ACHN (cell line): ENCODE measurements at places on chromosomes 11 and 22.
A peak's percentile ranks its signal among the peaks of the same experiment; 100 is the strongest.

DNA sequence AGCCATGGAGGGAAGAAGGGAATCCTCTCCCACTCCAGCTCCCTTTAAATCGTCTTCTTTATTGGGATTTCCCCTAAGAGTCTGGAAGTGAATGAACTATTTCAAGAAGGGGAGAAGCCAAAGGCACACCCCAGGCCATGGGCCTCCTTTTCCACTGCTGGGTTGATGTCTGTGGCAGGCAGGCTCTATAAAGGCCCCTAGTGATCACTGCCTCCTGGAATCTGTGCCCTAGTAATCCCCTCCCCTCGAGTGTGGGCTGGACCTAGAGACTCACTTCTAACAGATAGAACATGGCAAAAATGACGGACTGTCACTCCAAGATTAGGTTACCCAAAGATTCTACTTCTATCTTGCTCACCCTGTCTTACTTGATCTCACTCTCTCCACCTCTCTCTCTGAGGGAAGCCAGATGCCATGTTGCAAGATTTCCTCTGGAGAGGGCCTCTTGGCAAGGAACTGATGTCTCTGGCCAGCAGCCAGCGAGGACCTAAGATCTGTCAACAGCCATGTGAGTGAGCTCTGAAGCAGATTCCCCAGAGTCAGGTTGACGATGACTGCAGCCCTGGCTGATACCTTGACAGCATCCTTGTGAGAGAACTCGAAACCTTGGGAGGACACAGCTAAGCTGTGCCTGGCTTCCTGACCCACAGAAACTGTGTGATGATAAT lies 444.8 kb downstream of the SOX6 start:
- no peak for DNase-seq

GRCh38 chr11:70146299-70146698 lies 56.8 kb upstream of the FADD start:
- no peak for DNase-seq

GRCh38 chr11:71191201-71191600 lies 61.2 kb downstream of the SHANK2 start:
- no peak for DNase-seq

DNA sequence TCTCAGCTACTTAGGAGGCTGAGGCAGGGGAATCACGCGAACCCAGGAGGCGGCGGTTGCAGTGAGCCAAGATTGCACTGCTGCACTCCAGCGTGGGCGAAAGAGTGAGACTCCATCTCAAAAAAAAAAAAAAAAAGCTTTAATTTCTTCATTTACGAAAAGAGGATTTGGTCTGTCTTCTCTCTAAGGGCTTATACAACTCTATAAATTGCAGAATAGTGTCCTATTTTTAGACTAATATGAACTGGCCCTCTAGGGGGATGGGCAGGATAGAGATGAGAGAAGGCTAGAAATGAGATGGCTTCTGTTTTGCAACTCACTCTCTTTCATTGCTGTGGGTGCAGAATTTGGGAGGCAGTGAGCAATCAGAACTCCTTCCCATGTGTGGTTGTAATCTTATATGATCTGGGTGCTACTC lies 11.3 kb downstream of the MAML2 start:
- DNase-seq: no peak

DNA sequence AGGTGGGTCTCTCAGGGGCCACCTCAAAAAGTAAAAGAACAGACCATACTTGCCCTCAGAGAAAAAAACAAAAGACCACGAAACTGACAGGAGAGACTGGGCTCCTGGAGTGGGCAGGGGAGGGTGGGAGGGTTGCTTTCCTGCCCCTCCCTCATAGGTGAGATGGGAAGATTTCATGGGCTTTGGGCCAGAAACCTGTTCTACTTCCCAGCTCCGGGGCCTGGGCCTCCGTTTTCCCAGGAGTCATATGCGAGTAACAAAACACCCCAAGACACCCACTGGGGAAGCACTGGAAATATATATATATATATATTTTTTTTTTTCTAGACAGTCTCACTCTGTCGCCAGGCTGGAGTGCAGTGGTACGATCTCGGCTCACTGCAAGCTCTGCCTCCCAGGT lies 31.6 kb downstream of the TTLL1 start:
- no peak for DNase-seq

DNA sequence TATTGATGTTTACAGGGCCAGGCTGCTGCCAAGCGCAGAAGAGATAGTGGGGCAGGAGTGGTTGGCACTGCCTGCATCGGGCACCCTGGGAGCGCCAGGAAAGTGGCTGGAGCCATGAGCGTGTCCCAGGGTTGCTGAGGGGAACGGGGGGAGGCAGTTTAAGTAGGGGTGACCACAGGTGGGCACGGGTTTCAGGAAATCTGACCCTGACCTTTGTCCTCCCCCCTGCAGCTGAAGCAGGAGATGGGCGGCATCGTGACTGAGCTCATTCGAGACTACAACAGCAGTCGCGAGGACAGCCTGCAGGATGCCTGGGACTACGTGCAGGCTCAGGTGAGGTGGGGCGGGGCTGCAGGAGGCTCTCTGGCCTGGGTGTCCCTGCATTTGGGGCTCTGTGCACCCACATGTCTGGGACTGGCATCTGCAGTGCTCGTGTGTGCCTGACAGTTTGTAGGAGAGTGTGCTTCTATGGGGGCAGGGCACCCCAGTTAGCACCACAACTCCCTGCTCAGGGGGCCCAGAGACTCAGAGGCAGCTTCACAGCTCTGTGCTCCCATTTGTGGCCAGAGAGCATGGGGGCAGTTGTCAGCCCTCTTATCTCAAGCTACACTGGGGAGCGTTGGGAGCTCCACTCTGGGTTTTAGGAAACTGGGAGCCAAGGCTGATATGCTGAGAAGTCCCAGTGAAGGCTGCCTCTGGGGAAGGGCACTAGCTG lies 49.7 kb downstream of the CD82 start:
- DNase-seq: no peak

DNA sequence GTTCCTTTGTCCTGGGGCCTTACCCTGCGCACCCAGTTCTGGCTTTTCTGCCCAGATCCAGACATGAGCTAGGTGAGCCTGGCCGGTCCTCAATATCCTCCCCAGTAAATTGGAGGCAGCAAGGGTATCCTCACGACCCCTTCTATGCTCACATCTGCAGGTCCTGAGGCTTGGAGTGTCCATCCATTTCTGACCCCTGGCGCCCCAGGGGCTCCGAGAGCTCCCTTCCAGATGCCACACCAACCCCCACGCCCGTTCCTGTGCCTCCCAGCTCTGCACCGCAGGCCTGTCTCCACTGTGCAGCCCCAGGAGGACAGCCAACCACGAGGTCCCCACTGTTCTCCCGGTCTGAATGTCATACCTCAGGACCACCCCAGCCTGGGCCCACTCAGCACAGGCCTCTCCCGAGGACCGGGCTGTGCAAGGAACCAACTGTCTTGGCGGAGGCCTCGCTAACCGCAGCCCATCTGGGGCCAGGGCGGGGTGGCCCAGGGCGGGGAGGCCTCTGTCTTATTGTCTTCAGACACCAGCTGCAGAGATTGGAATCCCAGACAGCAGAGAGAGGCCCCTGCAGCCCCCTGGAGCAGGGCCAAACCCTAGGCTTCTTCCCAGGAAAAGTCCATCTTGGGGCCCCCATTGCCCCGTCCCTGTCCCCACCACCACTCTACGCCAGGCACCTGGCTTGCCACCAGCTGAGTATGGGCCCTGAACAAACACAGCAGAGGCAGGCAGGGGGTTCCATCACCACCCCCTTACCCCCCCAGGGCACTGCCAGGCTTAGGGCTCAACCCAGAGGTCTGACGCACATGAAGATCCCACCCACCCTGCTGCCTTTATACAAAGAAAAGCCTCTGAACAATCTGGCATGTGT lies 39.3 kb downstream of the ALX4 start:
- no peak for DNase-seq

GRCh38 chr11:134916421-134917213 lies 504.6 kb upstream of the B3GAT1 start:
- no peak for DNase-seq

DNA sequence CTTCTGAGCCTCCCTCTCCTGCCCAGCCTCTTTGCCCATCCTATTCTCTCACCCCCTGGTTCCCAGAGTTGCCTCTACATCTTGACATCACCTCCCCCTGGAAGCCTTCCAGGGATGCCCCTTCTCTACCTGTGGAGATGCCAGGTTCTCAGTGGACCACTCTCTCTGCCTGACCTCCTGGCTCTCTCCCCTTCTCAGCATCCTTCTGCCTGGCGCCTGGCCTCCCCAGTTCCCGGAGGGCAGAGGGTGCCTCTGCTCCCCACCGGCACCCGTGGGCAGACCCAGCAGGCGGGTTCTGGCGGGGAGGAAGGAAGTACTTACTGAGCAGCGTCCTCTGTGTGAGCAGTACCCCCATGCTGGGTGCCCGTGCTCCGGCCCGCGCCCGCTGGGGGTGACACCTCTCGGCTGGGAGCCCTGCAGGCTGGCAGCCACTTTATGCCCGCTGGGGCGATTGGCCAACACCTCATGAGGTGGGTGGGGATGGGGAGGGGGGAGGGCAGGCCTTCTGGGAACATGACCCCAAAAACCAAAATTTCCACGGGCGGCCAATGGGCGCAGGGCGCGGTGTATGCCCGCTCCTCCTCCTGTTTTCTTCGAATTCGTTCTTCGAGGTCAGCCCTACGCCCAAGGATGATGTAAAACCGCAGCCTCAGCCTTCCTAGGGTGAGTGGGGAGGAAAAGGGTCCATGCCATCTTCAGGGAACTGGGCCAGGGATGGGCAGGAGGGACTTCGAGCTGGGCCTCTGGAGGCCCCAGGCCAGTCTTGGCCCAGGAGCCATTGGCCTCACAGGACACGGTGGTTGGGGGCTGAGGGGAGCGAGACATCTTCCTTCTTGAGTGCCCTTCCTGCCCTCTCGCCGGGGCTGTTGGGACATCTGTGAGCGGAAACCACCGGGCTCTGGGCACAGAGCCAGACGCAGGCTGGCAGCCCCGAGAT lies at the start of gene OSM:
Gene OSM (minus strand): TSS at position 407 of the 937 bp plus-strand sequence. CDS start 52 bp downstream, at position 355.
- no peak for DNase-seq

- DNase-seq: no peak
Observed at GRCh38 chr22:43998679-43999264, 25.3 kb upstream of the PARVB start.

- DNase-seq: no peak
Observed at GRCh38 chr11:11980200-11980599, 28.2 kb downstream of the DKK3 start.

DNA sequence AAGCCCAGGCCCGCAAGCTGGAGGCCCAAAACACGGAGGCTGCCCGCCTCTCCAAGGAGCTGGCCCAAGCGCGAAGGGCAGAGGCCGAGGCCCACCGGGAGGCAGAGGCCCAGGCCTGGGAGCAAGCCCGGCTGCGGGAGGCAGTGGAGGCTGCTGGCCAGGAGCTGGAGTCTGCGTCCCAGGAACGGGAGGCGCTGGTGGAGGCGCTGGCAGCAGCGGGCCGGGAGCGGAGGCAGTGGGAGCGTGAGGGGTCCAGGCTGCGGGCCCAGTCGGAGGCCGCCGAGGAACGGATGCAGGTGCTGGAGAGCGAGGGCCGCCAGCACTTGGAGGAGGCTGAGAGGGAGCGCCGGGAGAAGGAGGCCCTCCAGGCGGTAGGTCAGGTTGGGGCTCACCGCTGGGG lies 4.8 kb downstream of the CCDC88B start:
- no peak for DNase-seq

GRCh38 chr22:49861642-49862495 lies 8.2 kb downstream of the ZBED4 start:
- no peak for DNase-seq

DNA sequence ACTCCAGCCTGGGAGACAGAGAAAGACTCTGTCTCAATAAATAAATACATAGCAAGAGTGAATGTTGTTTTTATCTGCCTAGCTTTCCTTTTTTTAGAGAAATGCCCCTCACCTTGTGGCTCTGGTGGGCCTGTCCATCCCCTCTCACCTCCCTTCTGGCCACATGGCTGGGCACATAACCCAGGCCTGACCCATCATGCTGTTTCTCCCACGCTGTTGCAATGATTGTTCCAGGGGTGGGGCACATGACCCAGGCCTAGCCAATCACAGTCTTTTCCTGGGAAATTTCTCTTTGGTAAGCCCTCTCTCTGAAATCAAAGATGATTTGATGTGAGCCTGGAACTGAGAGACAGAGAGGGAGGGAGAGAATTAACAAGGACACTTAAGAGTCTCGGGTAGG lies 5.5 kb upstream of the CYTH4 start:
- no peak for DNase-seq

DNA sequence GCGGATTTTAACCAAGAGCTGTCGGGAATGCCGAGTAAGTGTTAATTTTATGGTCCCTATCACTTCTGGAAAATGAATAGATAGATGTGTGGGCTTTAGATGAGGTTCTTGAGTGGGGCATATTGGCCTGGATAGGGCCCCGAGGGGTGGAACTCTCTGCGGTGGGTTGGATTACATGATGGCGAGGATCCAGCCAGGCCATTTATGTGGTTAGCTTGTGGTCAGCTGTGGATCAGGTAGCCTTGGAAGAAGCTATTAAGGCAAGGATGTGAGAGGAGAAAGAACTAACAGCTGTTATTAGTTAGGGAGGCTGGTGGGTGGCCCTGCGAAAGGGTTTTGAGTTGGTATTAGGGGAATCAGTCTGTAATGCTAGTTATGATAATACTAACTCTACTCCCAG lies 268.4 kb downstream of the NELL1 start:
- no peak for DNase-seq

GRCh38 chr11:131178020-131178419 lies 192.4 kb upstream of the NTM start:
- DNase-seq: no peak

DNA sequence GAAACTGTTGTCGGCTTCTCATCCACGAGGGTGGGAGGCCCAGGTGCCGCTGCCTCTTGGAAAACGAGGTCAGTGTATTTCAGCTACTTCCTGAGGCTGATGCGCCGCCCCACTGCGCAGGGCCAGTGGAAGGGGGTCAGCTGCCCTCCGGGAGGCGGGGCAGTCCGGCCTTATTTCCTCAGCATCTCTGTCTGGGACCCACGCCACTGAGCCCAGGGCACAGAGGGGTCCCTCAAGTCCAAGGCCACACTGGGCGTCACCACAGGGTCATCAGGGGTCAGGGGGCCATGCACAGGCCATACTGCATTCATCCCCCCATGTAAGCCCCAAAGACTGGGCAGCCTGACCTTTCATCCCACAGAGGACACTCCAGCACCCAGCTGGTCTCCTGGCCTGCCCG lies 12.1 kb downstream of the RTN4R start:
- DNase-seq: no peak

- peak; percentile 53 for DNase-seq
Observed at GRCh38 chr22:28116219-28116673, 197.2 kb upstream of the PITPNB start.

- peak; percentile 32 for DNase-seq
Observed at GRCh38 chr11:34840736-34841386, 75.3 kb downstream of the APIP start.

DNA sequence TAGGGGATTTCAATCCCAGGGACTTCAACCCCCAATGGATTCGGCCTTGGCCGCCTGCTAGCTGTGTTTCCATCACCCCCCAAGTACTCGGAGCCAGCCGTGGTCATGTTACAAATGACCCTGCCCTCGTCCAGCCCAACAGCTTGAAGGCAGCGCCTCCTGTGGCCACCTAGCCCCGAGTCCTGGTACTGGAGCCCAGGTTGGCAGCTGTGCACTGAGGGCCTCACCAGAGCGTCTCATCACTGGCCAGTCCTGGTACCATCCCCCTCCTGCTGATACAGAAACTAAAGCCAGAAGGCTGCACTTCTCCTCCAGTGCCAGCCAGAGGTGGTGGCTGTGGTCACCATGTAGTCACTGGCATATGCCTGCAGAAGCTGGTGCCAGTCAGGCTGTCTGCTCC lies 44.9 kb upstream of the FADD start:
- no peak for DNase-seq
